Urinary bladder (tissue), 4 donors: ENCODE measurements at places on chromosomes 11 and 22. TPM values are rescaled to one million over a fixed set of nuclear protein-coding genes. Genes with fewer than 3 reads are reported as not detected.

The VSIG10L2 gene
- total RNA-seq = 0.48 TPM

The MAP6 gene
- total RNA-seq = 5.6 TPM

The EFCAB6 gene
- 3.2 TPM for total RNA-seq

The PPME1 gene
- total RNA-seq = 24.5 TPM

The OR51B4 gene
- 2.0 TPM for total RNA-seq

The SMTNL1 gene
- total RNA-seq = 0.16 TPM

The CHST1 gene
- total RNA-seq = 2.7 TPM

The SNAP29 gene
- 7.9 TPM for total RNA-seq

The TRIM66 gene
- 7.8 TPM for total RNA-seq

The PRDM11 gene
- total RNA-seq = 13.7 TPM

The DCHS1 gene
- total RNA-seq = 49.2 TPM

The ELF5 gene
- 13.4 TPM for total RNA-seq

The SORL1 gene
- 53.7 TPM for total RNA-seq

The MDK gene
- total RNA-seq = 68.8 TPM

The CD248 gene
- total RNA-seq = 28.7 TPM

The TTC36 gene
- total RNA-seq = not detected

The IFITM10 gene
- total RNA-seq = 1.0 TPM

The GVQW3 gene
- total RNA-seq = 6.1 TPM

The CRYBA4 gene
- total RNA-seq = not detected

The PGA5 gene
- total RNA-seq = 0.69 TPM

The RFPL2 gene
- total RNA-seq = not detected

The SLN gene
- total RNA-seq = 28.1 TPM

The CPT1A gene
- total RNA-seq = 20.4 TPM

The SMC1B gene
- total RNA-seq = 0.16 TPM

The CCDC116 gene
- 0.53 TPM for total RNA-seq

The MRGPRF gene
- total RNA-seq = 48.5 TPM

The OR5A1 gene
- not detected for total RNA-seq

The OR8D1 gene
- total RNA-seq = not detected

The ZW10 gene
- total RNA-seq = 28.0 TPM

The C11orf65 gene
- total RNA-seq = 1.4 TPM

The DDB1 gene
- 136 TPM for total RNA-seq

The OR52I2 gene
- total RNA-seq = not detected

The CD3G gene
- total RNA-seq = 1.1 TPM

The ADM2 gene
- 0.37 TPM for total RNA-seq

The WEE1 gene
- 95.5 TPM for total RNA-seq

The OR5B21 gene
- total RNA-seq = not detected

The PRR33 gene
- total RNA-seq = not detected

The JHY gene
- total RNA-seq = 7.1 TPM
